CD14-positive monocyte (primary cell): ENCODE measurements at places on chromosomes 2 and 18. TPM values are rescaled to one million over a fixed set of nuclear protein-coding genes. Genes with fewer than 3 reads are reported as not detected.

DNA sequence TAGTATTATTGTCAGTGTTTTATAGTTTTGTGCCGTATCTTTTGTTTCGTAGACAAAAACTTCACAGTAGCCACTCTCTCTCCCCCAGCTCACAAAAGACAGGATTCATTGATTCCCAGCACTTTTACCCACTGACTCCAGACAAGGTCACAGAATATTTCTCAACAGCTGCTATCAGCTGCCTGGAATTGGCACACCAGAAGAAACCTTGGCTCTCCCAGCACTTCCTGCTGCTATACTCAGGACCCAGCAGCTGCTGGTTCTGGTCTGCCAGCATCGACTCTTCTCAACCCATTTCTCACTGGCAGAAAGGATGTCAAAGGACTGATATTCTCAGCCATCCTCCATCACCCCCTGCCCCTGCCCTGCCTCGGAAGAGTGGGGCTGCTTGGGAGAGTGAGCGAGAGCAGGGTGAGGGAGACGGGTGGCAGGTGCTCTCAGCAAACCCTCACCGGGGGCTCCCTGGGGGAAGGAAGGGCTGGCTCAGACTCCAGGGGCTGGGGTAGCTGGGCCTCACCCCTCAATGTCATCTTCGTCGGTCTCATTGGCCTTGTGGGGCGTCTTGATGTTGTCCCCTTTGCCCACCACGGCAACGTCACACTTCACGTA, 6.1 kb upstream of the OTOF start:
- DNase-seq: no peak

DNA sequence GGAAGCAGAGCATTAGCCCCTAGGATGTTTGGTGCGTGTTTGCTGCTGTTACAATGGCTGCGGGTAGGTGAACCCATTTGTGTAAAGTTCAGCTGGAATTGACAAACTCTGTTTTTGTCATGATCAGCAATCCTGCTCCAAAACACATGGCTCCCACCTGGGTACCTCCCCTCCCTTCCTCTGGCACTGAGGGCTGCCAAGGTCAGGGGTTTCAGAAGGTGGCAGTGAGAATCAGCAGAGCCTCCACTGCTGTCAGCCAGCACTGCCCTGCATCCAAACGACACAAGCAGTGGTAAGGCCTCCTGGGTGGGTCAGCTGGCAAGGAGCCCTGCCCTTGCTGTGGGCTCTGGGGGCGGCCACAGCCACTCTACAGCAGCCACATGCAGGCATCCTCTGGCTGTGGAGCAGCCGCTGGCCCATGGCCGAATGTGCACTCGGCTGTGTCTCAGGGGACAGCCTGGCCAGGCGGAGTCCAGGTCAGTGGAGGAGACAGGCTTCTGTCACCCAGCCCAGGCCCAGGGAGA, 32.8 kb upstream of the LDLRAD4 start:
- DNase-seq: no peak

- DNase-seq: no peak
Measured at GRCh38 chr18:66749030-66749429, 145.1 kb upstream of the CDH19 start.

DNA sequence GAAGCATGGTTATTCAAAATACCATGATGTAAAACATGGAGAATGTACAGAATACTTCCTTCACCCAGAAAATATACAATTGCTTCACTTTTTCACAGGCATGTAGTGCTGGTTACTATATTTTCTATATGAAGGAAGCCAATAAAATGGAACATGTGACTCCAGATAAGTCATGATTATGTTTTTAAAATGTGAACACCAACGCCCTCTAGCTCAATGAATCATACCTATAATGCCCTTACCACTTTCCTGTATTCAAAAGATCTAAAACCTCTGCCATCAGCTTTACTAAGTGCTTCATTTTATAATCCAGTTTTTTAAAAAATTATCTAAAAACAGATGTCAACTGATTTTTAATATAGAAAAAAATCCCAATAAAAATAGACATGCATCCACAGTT, 59.9 kb downstream of the SMAD2 start:
- no peak for DNase-seq

GRCh38 chr2:191675807-191676721, 1.9 kb upstream of the NABP1 start:
- peak; percentile 94 for DNase-seq

DNA sequence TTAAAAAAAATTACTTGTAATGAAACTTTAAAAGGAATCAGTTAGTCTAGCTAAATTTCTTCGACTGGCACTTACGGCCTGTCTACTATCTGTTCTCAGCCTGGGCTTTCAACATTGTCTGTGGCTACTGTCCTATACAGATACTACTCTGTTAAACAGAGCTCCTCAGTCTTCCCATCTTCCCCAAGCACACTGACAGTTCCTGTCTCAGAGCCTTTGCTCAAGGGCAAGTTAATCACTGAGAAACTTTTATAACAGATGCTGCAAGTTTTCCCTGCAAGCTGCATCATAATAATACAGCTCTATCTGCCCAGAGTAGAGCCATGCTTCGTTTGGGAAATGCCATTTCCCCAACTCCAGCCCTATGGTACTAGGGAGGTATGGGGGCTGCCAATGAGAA, 11.3 kb upstream of the YPEL5 start:
- DNase-seq: no peak

DNA sequence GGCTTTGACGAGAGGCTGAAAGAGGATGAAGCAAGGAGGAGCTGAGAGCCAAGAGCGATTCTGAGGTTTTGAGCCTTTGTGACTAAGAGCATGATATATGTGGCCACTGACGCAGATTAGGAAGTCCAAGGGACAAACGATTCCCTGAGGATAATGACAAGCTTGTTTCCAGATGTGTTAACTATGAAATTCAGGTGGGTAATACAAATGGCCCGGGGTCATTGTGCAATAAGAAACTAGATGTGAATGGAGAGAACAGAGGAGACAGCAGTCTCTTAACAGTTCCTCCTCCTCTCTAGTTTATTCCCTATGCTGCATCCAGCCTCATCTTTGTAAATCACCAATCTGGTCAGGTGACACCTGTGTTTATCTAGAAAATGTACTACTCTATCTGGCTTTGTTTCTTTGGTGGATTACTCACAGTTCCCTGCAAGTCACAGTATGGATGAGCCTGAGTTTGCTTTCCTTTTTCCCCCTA, 84.2 kb downstream of the SOCS6 start:
- DNase-seq: no peak

- no peak for DNase-seq
Measured at GRCh38 chr2:113070606-113070975, 2.8 kb downstream of the IL1F10 start.

GRCh38 chr2:105708697-105709096, 36.0 kb upstream of the NCK2 start:
- DNase-seq: no peak

GRCh38 chr2:60966507-60967405, 50.8 kb upstream of the PEX13 start:
- no peak for DNase-seq

GRCh38 chr2:171883275-171883893, 10.7 kb downstream of the SLC25A12 start:
- DNase-seq: no peak

DNA sequence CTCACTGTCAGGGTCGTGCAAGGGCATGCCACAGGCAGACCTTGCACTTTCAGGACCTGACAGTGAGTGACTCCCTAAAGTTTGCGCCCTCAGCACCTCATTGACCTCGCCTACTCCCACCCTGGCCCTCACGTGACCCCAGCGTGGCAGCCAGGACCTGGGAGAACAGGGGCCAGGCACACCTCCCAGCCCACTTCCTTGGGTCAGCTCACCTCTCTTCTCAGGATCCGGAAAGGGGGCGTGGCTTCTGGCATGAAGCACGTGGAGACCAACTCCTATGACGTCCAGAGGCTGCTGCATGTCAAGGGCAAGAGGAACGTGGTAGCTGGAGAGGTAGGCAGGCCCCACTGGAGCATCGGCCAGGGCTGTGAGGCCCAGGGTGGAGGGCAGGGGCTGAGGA, 8.8 kb downstream of the VIL1 start:
- no peak for DNase-seq

DNA sequence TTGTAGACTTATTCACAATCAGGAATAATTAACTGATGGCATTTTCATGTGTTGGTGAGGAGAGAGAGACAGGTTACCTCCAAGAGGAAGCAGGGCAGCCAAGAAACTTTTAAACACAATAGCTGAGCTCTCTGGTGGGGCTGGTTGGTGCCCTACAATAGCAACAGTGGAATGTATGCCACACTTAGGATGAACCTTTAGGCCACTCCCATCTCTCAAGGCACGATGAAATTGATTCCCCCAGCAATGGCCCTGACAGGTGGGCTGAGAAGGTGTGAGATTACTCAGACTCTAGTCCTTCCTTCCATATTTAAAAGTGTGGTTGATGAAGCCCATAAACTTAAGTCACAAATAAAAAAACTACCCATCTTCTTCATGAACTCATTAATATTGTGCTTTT, 219.4 kb upstream of the CYRIA start:
- no peak for DNase-seq

DNA sequence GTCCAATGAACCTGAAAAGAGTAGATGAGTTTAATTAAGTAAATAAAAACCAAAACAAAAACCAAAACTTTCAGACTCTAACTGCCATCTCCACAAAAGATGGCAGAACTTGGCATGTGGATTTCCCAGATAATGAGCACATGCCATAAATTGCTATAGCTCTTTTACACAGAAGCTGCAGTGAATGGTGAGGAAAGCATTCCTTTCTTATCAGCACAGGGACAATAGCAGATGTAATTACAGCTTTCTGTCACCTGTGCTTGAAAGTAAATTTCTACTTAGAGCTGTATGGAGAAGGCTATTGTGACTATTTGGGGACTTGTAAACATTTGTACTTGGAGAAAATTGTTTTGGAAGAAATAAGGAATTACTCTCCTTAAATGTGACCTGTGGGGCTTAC, 378.4 kb downstream of the RPRM start:
- no peak for DNase-seq

- no peak for DNase-seq
Measured at GRCh38 chr2:58896638-58897037, 655.5 kb upstream of the FANCL start.

GRCh38 chr2:174821628-174822027, 57.4 kb upstream of the CHRNA1 start:
- DNase-seq: no peak

GRCh38 chr18:732371-732770, 19.9 kb upstream of the ENOSF1 start:
- no peak for DNase-seq

DNA sequence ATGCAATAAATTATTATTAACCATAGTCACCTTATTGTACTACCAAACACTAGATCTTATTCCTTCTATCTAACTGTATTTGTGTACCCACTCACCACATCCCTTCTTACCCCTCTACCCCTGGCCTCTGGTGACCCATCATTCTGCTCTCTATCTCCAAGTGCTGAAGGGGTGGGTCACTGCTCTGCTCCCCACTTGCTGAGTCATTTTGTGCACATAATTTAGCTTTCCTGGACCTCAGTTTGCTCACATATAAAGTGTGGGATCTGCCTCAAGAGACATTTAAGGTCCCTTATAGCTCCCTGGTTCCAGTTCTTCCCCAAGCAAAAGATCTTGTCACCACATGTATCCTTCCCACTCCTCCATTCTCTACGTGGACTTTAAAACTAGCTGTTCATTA, 169.4 kb downstream of the ZNF385B start:
- DNase-seq: no peak

GRCh38 chr2:20203072-20203471, 21.9 kb downstream of the SDC1 start:
- DNase-seq: no peak

Gene FOXD4L1
- polyA plus RNA-seq: not detected

Gene SMYD1
- not detected in 2 replicates for polyA plus RNA-seq

Gene DCDC2C
- not detected for polyA plus RNA-seq
